ENCODE measurements at places on chromosomes 16 and 17.

GRCh38 chr16:81702506-81702905 is 76.6 kb upstream of the PLCG2 start:
- DNase-seq, result no peak

GRCh38 chr16:27817038-27817437 is 246.5 kb downstream of the GSG1L start:
- DNase-seq, result no peak

- no peak for DNase-seq
These were observed 15.3 kb upstream of the RPTOR start for GRCh38 chr17:80529104-80529903.

DNA sequence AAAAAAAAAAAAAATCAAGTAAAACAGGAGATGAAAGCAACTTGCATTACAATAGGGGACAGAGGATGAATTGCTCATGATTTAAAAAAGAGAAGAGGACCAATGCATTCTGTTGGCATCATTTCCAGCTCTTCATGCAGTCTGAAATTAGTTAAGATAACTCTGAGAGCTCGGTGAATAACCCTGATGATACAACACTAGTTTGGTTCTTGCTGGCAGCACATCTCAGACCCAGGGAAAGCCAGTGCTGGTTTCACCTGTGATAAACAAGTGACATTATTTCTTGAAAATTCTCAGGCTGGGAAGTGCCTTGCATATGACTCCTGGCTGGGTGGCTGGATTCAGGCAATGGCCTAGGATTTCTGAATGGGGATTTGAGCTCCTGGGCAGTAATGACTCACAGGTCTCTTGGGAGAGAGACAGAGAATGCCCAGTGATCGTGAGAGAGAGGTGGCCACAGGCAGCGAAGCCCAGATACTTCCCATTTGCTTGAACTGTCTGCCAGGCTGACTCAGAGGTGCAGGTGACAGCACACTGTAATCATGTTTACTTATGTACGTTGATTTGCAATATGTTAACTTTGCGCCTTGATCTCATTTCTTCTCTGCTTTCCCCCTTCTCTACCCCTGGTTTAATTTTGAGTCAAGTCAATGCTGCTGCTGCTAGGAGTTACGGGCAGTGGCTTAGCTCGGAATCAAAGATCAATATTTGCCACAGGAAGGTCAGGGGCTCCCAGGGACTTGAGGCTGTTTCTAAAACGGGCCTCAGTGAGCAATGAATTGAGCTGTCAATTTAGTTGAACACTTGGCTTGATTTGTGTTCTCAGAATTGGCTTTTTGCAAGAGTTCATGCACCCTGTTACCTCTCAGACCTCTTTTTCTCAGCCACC is 27.1 kb downstream of the ARSG start:
- no peak for DNase-seq

- DNase-seq, result no peak
These were observed 15.4 kb downstream of the CLUH start for GRCh38 chr17:2695961-2696760.

GRCh38 chr16:55250701-55251100 is 73.3 kb upstream of the IRX6 start:
- DNase-seq, result no peak

DNA sequence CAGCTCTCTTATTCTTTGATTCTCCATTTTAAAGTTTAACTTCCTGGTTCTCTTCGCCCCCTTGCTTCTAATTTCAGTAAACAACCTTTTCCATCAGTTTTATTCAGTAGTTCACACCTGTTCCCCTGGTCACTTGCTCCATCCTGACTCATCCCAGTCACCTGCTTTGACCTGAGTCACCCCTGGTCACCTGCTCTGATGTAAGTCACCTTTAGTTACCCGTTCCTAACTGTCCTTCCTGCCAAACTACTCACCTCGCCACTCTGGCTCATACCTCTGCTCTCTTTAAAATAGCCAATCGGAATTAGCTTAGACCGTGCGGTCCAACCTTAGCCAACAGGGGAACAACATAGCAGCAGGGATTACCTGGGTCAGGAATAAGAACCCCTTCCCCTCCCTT is 4.7 kb upstream of the NLRC5 start:
- no peak for DNase-seq

DNA sequence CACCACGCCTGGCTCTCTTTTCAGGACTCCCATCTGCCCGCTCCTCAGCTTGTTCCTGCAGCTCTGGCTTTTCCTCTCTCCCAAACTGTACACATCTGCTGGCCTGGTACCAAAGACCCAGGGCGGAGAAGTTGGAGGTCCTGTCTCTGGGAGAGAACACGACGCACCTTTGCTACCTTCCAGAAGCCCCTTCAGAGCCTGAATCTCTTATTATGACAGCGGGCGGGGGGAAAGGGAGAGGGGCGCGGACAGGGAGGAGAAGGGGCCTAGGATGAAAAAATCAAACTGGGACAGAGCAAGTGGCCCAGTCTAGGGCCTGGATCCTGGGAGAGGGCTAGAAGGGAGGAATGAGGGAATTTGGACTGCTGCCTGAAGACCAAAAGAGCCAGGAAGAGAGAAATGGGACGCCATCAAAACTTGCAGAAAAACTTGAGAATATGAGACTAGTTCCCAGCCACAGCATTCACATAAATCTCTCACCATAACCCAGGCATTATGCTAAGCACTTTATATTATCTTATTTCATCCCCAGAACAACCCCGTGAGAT is 2.5 kb upstream of the PER1 start:
- no peak for DNase-seq

DNA sequence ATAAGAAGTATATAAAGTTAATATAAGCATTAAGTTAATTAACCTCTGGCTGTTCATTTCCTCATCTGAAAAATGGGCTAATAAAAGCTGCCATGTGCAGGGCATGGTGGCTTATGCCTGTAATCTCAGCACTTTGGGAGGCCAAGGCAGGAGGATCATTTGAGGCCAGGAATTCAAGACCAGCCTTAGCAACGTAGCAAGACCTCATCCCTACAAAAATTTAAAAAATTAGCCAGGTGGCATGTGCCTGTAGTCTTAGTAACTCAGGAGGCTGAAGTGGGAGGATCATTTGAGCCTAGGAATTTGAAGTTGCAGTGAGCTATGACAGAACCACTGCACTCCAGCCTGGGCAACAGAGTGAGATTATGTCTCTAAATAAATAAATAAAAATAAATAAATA is 40.6 kb upstream of the MMD start:
- no peak for DNase-seq

DNA sequence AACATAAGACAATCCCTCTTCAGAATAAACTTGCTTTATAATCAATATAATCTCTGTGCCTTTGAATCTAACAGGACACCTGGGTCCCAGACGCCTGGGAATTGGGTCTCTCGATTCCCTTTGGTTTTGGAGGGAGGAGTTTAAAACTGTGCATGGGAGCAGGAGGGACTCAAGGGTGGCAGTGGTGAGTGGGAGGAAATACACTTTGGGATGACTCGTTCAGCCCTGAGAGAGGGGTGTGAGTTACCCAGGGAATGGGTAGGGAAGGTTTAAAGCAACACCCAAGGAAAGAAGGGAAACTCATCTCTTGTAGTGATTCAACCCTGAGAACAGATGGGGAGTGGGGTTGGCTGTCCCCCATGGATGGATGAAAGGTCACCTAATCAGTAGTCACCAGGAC is 1.6 kb downstream of the RANGRF start:
- no peak for DNase-seq

DNA sequence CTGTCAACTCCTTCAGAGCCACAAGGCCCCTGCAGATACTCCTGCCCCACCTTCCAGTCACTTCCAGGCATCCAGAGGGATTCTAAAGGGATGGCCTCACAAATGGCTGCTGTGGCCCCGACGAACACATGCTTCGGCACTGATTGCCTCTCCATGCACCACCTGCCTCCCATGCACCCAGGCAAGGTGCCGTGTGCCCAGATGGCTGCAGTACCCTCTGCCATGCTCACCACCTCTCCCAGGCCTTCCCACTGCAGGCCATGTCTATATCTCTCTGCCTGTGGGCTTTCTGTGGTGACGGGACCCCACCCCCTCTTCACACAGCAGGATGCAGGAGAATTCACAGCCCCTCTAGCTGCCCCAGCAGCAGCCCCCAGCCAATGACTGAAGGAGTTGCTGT is 27.9 kb upstream of the LYRM9 start:
- DNase-seq, result no peak

DNA sequence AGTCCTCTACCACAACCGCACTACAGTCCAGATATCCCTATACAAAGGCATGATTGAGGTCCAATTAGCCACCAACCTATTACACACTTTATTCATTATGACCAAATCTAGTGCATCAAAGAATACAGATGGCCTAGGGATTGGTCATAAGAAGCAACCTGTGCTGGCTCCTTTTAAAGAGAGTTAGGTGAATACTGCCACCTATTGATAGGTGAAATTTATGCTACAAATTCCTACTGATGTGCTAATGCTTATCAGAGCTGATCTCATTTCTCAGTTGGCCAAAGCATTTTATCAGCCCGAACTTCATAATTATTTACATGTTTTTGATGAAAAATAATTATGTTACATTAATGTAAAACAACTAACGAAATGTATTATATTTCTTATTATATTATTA is 166.3 kb downstream of the ANKFN1 start:
- no peak for DNase-seq

DNA sequence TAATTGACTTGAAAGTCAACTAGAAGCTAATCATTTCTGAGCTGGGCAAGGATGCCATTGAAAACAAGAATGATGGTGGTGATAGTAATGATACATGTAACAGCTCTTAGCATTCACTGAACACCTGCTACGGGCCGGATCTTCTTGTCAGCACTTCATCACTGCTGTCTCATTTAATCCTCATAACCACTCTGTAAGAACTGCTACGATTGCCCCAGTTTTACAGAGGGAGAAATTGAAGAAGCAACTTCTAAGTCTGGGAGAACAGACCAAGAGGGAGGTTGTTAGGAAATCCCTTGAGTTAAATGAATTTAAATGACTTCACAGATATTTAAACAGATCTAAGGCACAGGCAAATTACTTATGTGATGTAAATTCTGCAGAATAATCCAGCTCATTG is 7.0 kb upstream of the GAN start:
- no peak for DNase-seq

DNA sequence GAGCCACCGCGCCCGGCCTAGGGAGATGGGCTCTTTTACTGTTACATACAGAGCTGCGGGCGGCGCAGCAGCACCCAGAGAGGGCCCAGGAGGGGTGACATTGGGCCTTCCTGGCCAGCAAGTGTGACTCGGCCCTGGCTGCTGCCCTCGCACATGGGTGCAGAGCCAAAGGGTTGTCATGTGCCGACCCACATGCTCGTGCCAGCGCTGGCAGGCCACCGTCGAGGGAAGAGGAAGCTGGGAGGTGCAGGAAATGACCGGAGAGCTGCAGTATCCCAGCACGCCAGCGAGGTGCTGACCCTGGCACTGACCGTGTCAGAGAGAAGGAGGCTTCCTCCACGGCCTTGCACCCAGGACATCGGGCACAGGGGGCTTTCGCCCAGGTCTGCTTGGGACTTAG is 8.0 kb downstream of the ENDOV start:
- no peak for DNase-seq

DNA sequence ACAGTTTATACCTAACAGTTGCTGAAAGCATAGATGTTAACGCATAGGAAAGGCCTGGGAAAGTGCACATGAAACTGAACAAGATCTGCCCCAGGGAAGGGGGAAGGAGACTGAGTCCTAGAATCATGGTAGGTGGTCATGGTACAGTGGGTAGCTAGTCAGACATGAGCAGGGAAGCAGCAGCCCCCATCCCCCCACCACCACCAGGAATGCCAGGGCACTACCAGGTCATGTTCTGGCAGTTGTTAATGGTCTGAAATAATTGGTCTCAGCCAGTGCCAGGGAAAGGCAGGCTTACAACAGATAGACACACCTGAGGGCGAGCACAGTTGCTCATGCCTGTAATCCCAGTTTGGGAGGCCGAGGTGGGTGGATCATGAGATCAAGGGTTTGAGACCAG is 185.2 kb downstream of the CPPED1 start:
- no peak for DNase-seq

DNA sequence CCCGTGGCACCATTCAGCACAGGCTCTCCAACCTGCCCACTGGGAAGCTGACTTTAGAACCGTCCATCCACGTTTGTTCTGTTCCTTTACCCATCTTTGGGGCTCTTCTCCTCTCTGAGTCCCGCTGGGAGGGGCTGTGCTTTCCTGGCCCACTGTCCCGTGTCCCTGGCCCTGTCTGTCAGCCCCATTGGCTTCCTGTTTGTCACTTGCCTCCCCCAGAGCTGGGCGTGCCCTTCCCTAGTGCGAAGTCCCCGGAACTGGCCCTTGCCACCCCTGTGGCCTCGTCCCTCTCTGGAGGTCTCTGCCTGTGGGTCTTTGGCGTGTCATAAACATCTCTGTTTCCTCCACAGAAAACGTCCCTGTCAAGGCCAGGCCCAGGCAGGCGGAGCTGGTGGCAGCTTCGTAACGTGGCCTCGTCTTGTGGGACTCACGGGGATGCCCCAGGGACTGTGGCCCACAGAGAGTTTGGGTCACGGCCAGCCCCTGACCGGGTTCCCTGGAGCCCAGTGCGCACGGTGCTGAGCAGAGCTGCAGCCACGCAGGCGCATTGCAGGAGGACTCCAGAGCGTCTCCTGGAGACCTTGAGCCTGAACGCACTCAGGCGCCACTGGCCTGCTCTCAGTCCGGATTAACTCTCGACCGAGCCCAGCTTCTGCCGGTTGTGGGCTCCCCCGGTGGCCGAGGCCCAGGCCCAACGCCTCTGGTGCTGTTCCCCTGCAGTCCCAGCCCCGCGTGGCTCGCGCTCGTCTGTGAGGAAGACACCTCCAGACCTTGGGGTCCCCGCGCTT is 7.3 kb downstream of the CHMP6 start:
- DNase-seq, result no peak

- no peak for DNase-seq
These were observed 10.6 kb downstream of the MSI2 start for GRCh38 chr17:57266902-57267311.

DNA sequence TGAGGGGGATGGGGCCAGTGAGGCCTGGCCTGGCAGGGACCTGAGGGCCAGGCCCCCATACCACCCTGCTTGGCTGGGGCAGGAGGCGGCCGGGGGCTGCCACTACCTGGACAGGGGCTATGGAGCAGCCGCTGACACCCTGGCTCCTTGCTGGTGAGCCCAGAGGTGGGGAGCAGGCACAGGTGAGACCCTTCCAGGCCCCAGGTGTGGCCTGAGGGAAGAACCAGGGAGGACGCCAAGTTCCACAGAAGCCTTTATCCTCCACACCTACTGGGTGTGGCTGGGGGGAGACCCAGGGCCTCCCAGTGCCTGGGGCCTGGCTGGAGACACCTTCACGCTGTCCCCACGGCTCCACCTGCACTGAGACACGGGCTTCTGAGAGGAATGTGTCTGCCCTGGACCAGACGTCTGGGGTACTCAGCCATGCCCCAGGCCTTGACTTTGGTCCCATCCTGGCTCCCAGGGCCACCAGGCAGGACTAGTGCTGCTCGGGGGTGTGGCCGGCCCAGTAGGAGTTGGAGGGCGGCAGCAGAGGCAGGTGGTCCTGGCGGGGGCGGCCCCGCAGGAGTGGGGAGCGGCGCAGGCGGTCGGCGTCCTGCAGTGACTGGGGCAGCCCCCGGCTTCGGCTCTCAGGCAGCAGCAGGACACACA is 4.7 kb downstream of the SLC22A31 start:
- no peak for DNase-seq

DNA sequence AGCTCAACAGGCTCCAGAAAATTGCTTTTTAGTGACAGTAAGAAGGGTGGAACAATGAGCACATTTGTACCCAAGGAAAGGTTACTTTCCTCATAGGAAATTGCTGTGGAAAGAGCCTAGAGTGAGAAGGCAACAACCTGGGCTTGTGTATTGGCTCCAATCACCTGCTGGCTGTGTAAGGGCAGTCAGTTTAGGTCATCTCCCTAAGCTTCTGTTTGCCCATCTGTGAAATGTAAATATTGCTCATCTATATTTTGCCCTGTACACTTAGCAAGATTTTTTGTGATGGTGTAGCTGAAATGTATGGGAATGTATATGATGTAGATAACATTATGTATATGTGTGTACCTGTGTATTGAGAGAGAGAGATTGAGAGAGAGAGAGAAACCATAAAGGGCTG is 225.2 kb upstream of the MPHOSPH6 start:
- DNase-seq, result no peak

Measured in GF-D8 (cell line).